Activated naive CD8-positive, alpha-beta T cell treated with anti-CD3 and anti-CD28 coated beads for 36 hours (primary cell): ENCODE measurements at places on chromosomes 13 and 19. TPM values are rescaled to one million over a fixed set of nuclear protein-coding genes. Genes with fewer than 3 reads are reported as not detected.

The PSG6 gene
- not detected for total RNA-seq

GRCh38 chr19:50460161-50460765 is 16.0 kb upstream of the EMC10 start:
- no peak overlapping the region for H3K4me3 ChIP-seq
- peak; percentile 28 for DNase-seq
- H3K27me3 ChIP-seq, result peaks cover 41% of the 10 kb centered on the region
- peak overlapping the region; percentile 6 for H3K27ac ChIP-seq

GRCh38 chr19:54462655-54463530 is 685 bp downstream of the LENG9 start:
- peaks cover 15% of the 10 kb centered on the region for H3K36me3 ChIP-seq
- H3K4me1 ChIP-seq, result peaks cover 27% of the 10 kb centered on the region
- peak; percentile 76 for DNase-seq
- H3K27ac ChIP-seq, result peak overlapping the region; percentile 89
- peaks cover 16% of the 10 kb centered on the region for H3K27me3 ChIP-seq
- peak overlapping the region; percentile 79 for H3K4me3 ChIP-seq

DNA sequence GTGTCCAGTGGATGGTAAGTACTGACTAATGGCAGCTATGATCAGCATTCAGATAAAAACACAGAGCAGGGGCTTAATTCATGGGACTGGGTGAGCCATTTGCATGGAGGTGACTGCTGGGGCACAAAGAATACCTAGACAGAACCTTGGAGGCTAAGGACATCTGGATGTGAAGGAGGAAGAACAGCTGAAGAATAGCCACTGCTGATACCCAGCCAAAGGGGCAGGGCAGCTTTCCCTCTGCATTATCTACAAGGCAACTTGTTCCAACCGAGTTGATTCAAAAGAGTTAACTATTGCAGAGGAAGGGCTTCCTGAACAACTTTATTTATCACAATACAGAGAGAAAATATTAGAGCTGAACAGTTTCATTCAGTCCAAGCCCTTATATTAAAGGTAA is 13.1 kb upstream of the THSD1 start:
- no peak for DNase-seq
- no peaks in the 10 kb centered on the region for H3K4me1 ChIP-seq
- H3K27ac ChIP-seq, result no peak overlapping the region
- H3K4me3 ChIP-seq, result no peak overlapping the region
- H3K36me3 ChIP-seq, result peaks cover 15% of the 10 kb centered on the region

DNA sequence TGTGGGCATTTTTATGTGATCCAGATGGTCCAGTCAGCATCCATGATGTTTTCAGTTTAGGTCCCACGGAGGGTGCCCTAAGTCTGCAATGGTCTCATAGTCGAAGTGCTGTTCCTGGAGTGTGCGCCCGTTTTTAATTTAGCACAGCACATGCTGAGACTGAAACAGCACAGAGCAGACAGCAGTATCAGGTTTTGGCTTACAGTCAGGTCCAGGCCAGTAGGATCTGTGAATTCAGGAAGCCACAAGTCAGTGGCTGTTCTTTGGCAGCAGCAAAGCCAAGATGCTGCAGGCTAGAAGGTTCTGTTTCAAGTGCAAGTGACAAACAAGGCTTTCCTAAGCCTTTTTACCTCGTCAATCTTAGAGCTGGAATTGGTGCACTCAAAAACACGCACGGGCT is 18.3 kb downstream of the FBXO27 start:
- no peaks in the 10 kb centered on the region for H3K4me1 ChIP-seq
- H3K27ac ChIP-seq, result no peak overlapping the region
- no peaks in the 10 kb centered on the region for H3K36me3 ChIP-seq
- H3K4me3 ChIP-seq, result no peak overlapping the region

DNA sequence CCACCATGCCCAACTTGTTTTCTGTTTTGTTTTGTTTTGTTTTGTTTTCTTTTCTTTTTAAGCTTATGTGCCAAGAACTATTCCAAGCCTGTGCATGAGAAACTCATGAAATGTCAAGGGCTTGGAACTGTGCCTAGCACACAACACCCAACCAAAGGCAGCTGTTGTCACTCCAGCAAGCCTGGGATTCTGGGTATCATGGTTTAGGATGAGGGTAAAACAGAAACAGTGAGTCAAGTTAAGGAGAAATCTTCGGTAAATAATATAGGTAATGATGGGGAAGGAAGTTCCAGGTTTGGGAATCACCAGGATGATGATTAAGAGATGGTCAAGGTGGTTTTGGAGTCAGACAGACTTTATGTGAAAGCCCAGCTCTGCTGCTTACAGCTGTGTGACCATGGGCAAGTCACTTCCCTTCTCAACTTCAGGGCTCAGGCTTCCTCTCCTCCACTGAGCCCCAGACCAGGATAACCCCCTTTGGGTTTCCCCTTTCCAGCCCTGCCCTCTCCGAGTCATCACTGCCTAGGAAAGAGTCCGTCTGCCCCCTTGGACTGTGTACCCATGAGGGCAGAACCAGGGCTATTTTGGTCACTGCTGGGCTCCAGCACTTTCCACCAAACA is 5.0 kb downstream of the PVR start:
- H3K27me3 ChIP-seq, result peaks cover 15% of the 10 kb centered on the region
- peaks cover 13% of the 10 kb centered on the region for H3K36me3 ChIP-seq
- no peak overlapping the region for H3K27ac ChIP-seq
- no peak overlapping the region for H3K4me3 ChIP-seq

DNA sequence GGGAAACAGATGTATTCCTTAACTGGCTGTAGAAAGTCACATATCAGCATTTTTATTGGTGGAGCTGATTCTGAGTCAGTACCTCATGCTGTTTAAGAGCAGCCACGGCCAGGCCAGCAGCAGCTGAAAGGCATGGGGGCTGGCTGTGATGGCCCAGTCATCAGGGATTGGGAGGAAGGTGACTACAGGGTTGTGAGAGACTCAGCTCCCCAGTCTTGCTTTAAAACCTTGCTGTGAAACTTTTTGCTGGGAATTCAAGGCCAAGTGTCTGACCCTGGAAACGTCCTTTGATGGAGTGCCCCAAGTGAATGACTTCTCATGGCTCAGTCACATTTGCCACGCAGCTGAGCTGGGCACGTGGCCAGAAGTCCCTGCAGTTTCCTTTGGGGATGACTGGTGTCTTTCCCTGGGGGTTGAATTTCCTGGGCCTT is 39.1 kb upstream of the RNF113B start:
- no peak for DNase-seq
- H3K36me3 ChIP-seq, result no peaks in the 10 kb centered on the region
- no peaks in the 10 kb centered on the region for H3K4me1 ChIP-seq
- peaks cover 3% of the 10 kb centered on the region for H3K27me3 ChIP-seq
- no peak overlapping the region for H3K27ac ChIP-seq

DNA sequence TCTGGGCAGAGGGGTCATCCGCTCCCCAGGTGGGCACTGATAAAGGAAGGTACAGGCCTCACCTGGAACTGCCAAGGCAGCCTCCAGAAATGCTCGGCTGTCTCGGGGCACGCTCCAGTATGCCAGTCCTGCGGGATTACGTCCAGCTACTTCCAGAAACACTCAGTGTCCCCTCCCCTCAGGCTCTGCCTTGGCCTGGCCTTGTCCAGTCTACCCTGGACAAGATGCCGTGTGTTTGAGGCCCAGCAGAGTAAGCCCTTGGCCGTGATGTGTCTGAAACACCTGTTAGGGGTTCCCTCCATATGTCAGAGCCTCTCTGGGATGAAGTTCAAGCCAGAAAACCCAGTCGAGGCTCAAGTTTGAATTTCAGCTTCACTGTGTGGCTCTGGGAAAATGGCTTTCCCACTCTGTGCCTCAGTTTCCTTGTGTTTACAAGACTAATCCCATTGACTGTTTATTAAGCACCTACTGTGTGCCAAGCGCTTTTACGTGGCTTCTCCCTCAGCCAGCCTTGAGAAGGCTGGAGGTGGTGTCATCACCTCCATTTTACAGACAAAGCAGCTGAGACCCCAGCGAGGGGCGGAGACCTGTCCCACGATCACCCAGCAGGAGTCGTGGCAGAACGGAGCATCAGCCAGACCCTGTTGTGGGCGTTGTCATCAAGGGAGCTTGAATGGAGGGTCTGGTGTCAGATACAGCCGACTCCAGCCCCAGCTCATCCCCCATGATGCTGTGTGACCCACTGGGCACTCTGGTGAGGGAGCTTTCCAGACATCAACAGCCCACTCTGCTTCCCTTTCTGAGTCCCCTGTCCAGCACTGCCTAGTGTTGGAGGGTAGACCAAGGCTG is 2.0 kb upstream of the PIK3R2 start:
- H3K4me3 ChIP-seq, result peak overlapping the region; percentile 80
- H3K27ac ChIP-seq, result peak overlapping the region; percentile 95
- DNase-seq, result no peak
- no peaks in the 10 kb centered on the region for H3K27me3 ChIP-seq
- H3K36me3 ChIP-seq, result peaks cover 9% of the 10 kb centered on the region

- peaks cover 26% of the 10 kb centered on the region for H3K27me3 ChIP-seq
- no peaks in the 10 kb centered on the region for H3K36me3 ChIP-seq
- peaks cover 3% of the 10 kb centered on the region for H3K4me1 ChIP-seq
- DNase-seq, result no peak
- H3K4me3 ChIP-seq, result no peak overlapping the region
Measured at GRCh38 chr13:23427342-23427843, 6.1 kb downstream of the SACS start.

The KLK11 gene
- total RNA-seq, result not detected

DNA sequence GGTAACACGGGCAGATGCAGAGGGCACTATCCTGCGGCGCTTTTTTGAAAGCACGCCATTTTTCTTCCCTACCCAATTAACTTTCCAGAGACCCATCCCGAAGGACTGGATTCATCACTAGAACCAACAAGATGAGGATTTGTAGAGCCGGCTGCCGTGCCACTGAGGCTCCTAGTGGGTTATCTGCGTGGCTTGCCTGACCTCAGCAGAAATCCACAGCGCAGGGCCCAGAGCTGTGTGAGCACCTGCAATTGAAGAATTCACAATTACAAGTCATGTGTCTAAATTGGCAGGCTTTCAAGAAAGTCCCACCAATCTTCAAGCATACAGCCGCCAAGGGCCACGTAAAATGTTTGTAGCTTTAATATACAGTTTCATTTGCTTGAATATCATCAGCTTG is 75.5 kb downstream of the ALOX5AP start:
- no peak overlapping the region for H3K27ac ChIP-seq
- H3K4me3 ChIP-seq, result no peak overlapping the region
- no peaks in the 10 kb centered on the region for H3K27me3 ChIP-seq
- no peak for DNase-seq
- H3K36me3 ChIP-seq, result no peaks in the 10 kb centered on the region

The EID2 gene
- total RNA-seq, result 14.2 TPM

DNA sequence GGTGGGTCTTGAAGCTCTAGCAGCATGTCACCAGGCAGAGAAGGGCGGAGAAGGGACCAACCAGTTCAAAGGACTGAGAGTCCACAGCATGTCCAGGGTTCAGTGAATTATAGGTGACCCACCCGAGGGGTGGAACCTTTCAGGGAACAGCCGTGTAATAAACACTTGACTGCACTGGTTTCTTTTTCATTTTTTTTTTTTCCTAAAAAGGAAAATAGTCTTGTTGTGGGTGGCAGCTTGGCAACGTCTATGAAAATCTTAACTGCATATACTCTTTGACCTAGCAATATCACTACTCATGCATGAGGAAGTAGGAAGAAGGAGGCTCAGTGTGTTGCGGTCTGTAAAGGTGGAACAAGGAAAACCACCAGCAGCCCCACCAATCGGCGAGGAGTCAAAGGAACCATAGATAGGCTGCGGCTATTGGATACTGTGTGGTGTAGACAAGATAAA is 13.0 kb upstream of the MYH14 start:
- H3K4me1 ChIP-seq, result no peaks in the 10 kb centered on the region
- H3K27ac ChIP-seq, result no peak overlapping the region
- H3K36me3 ChIP-seq, result no peaks in the 10 kb centered on the region

The ZNF536 gene
- total RNA-seq, result not detected

The GNA15 gene
- total RNA-seq, result 7.5 TPM

- peak overlapping the region; percentile 6 for H3K4me3 ChIP-seq
- peak overlapping the region; percentile 79 for H3K27ac ChIP-seq
- peaks cover 21% of the 10 kb centered on the region for H3K36me3 ChIP-seq
Measured at GRCh38 chr19:39397360-39398296, 6.5 kb downstream of the MED29 start.

- DNase-seq, result no peak
- H3K27me3 ChIP-seq, result no peaks in the 10 kb centered on the region
- peaks cover 29% of the 10 kb centered on the region for H3K36me3 ChIP-seq
- peaks cover 56% of the 10 kb centered on the region for H3K4me1 ChIP-seq
- no peak overlapping the region for H3K4me3 ChIP-seq
Measured at GRCh38 chr13:40204246-40204645, 462.2 kb downstream of the FOXO1 start.

- DNase-seq, result no peak
- peaks cover 1% of the 10 kb centered on the region for H3K4me1 ChIP-seq
- peaks cover 65% of the 10 kb centered on the region for H3K36me3 ChIP-seq
- H3K27me3 ChIP-seq, result no peaks in the 10 kb centered on the region
- H3K4me3 ChIP-seq, result no peak overlapping the region
Measured at GRCh38 chr13:110665491-110666254, 40.2 kb downstream of the CARS2 start.

GRCh38 chr13:97695684-97696083 is 257.8 kb upstream of the IPO5 start:
- peaks cover 18% of the 10 kb centered on the region for H3K27me3 ChIP-seq
- H3K27ac ChIP-seq, result no peak overlapping the region
- no peaks in the 10 kb centered on the region for H3K4me1 ChIP-seq
- H3K4me3 ChIP-seq, result no peak overlapping the region
- H3K36me3 ChIP-seq, result no peaks in the 10 kb centered on the region

GRCh38 chr13:106156468-106156867 is 379.0 kb downstream of the EFNB2 start:
- no peaks in the 10 kb centered on the region for H3K4me1 ChIP-seq
- H3K27me3 ChIP-seq, result no peaks in the 10 kb centered on the region
- no peak for DNase-seq
- H3K36me3 ChIP-seq, result no peaks in the 10 kb centered on the region
- H3K27ac ChIP-seq, result no peak overlapping the region

DNA sequence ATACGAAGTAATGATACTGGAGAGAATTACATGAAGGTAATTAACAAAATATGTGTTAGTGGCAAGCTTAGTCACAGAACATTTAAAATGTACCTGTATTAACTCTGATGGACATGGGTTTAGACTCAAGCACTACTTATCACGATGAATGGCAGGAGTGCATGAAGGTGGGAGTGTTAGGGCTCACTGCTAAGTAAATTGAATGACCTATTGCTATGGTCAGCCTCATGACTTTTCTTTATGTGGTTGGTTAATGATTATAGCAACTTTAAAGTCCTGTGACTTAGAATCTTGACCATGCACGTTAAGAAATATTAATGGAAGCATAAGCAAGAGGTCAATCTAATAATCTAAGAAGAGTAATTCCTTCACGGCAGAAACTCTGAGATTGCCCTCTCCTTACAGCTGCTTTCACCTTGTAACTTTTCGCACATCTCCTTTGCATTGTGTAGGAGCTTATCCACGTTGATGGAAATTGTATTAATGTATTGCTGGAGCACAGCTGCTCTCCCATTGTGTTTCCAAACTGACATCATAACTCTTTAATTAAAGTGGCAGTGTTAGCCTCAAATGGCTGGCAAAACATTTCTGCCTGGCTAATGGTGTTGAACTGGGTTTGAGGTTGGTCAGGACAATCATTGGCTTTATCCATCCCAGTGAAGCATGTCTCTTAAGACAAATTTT is 114.5 kb downstream of the RXFP2 start:
- no peak overlapping the region for H3K27ac ChIP-seq
- no peaks in the 10 kb centered on the region for H3K36me3 ChIP-seq
- DNase-seq, result no peak
- H3K4me1 ChIP-seq, result no peaks in the 10 kb centered on the region
- H3K4me3 ChIP-seq, result no peak overlapping the region

The UNC13A gene
- total RNA-seq, result not detected

- H3K4me1 ChIP-seq, result peaks cover 30% of the 10 kb centered on the region
- peaks cover 9% of the 10 kb centered on the region for H3K36me3 ChIP-seq
- no peak for DNase-seq
Measured at GRCh38 chr19:45450012-45450333, 17.8 kb upstream of the FOSB start.
